Frontal cortex (tissue), 4 donors: ENCODE measurements at places on chromosomes 6 and 20.

DNA sequence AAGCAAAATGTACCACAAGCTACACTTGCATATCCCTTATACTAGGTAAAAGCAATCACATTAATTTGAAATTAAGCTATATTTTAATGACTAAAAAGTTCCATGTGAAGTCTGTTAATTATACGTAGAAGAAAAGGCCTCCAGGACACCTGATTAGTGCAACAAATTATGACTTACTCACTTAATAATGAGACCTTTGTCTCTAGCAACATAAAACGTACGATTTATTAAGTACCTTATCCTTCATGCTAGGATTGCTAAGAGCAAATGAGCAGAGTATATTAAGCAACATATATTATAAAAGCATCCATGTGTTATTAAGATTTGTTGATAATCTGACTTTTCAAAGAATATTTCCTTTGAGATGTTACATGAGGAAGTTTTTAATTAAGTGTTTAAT lies 2.5 kb downstream of the BMP5 start:
- DNase-seq: no peak

GRCh38 chr20:43191946-43192863 lies 2.5 kb upstream of the PTPRT start:
- peak; percentile 50 for DNase-seq

DNA sequence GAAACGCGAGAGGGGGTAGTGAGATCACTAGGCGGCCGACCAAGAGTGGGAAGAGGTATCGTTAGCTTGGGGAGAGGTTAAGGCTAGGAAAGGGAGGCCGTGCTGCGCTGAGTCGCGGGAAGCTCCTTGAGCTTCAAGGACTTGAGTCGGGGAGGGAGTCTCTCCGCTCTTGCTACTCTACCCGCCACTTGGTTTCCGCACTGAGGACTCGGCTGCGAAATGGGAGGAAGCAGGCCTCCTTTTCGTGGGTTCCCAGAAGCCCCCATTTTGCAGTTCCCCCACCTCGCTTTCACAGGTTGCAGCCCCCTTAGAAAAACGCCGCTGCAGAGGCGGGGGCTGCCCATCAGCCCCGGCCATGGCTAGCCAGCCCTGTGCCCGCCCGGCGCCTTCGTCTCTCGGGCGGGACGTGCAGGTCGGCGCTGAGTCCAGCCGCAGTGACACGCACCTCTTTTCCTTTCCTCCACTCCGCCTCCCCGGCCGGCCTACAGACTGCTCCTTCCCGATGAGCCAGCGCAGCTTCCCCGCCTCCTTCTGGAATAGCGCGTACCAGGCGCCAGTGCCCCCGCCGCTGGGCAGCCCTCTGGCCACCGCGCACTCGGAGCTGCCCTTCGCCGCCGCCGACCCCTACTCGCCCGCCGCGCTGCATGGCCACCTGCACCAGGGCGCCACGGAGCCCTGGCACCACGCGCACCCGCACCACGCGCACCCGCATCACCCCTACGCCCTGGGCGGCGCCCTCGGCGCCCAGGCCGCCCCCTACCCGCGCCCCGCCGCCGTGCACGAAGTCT lies 4.9 kb downstream of the VGLL2 start:
- DNase-seq: no peak

DNA sequence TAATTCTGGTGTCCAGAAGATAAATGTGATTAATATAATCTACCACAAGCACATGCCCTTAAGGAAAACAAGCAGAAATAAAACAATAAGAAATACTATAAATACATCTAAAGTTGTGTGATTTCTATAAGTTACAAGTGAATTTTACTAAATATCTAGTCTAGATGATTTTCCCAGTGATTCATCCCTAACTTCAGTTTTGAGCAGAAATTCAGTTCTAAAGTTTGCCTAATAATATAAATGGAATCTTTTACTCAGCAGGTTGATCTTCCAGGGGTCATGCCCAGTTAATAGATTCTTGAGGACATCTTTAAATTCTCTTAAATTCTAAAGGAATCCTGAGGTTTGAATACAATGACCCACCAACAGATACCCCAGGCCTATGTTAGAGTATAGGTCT lies 37.3 kb downstream of the PDE7B start:
- no peak for DNase-seq

- peak; percentile 32 for DNase-seq
Measured at GRCh38 chr20:58174708-58175280, 53.7 kb downstream of the ANKRD60 start.

GRCh38 chr6:116507324-116507723 lies 4.1 kb upstream of the CALHM5 start:
- no peak for DNase-seq

DNA sequence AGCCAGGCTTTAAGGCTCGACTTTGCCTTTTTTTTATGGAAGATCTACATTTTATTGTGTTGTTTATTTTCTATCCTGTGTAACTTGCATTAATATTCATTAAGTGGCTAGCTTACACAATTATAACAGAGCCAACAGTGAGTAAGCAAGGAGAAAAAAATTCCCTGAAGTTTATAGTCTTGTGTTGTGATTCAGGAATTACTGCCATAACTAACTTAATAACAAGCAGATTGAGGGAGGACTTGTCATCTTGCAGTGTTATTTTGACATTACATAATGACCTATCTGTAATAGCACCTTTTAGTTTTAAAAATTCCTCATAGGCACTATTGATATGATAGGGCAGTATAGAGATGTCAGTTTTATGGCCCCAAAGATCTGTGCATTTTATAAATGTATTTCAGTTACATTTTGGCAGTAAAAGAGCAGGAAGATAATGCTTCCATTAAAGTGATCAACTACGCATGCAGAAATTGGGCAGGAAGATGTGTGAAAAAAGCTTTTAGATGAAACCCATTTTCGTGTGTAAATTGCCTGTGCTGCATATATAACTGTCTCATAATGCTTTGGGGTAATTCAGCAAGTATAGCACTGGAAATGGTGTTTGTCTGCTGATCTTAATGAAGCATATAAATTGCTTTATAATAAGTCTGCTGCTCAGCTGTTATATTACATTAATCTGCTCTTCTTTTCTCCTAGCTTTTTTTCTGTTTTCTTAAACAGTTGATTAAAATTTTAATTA lies 123.0 kb downstream of the SMAP1 start:
- DNase-seq: no peak

DNA sequence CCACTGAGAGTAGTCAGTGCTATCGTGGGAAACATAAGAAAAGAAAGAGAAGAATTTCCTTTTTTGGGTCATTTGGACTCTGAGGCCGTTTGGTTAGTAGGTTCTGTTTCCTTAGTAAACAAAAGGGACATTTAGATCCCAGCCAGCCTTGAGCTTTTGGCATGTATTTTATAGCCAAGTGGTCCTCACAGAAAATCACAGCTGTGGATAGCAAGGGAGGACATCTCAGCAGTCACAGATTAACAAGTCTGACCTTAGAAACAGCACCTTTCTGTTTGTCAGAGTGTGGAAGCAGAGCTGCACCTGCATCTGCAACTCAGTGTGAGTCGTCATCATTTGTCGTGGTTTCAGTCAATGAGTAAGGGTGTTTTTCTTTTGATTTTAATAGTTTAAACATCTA lies 40.5 kb downstream of the FAM120B start:
- DNase-seq: no peak

GRCh38 chr20:13286052-13286451 lies 65.0 kb downstream of the ISM1 start:
- DNase-seq: no peak

DNA sequence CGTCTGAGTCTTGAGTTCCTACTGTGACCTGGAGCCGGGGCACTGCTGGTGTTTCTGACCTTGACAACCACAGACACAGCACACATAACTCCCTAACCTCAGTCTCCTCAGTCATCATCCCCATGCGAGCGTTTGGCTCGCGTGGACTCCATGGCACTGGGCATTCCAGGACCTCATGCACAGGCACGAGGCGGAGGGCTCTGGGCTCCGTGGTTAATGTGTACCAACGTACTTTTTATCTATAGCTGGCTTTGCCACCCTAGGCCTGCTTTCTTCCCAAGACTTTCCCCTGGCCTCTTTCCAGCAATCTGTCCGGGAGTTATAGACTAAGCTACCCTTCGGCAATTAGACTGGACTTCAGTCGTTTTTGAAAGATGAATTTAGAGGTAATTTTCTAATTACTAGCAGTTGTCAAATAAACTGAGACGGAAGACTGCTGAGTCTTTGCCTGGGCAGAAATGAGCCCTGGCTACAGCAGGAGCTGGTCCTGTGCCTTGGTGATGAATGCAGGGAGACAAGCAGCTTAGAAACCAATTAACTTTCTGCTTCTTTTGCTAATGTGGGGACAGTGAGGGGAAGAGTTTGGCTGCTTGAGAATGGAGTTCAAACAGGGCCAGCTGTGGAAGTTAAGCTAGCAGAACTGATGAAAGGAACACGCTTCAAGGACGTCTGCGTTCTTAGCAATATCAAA lies 16.1 kb upstream of the CTCFL start:
- DNase-seq: no peak

GRCh38 chr6:39197521-39197920 lies 31.8 kb downstream of the KCNK5 start:
- DNase-seq: no peak

- DNase-seq: no peak
Measured at GRCh38 chr6:6722195-6722594, 133.7 kb downstream of the LY86 start.

GRCh38 chr6:106939208-106939607 lies 35.3 kb downstream of the CD24 start:
- no peak for DNase-seq

- no peak for DNase-seq
Measured at GRCh38 chr6:31948753-31949413, 3.0 kb downstream of the CFB start.

GRCh38 chr6:36387440-36388303 lies at the start of gene ETV7:
ETV7 (minus strand) TSS chr6:36387669; CDS start chr6:36387541, 128 bp downstream.
- DNase-seq: no peak

- DNase-seq: no peak
Measured at GRCh38 chr6:51613558-51613957, 473.9 kb downstream of the PKHD1 start.

DNA sequence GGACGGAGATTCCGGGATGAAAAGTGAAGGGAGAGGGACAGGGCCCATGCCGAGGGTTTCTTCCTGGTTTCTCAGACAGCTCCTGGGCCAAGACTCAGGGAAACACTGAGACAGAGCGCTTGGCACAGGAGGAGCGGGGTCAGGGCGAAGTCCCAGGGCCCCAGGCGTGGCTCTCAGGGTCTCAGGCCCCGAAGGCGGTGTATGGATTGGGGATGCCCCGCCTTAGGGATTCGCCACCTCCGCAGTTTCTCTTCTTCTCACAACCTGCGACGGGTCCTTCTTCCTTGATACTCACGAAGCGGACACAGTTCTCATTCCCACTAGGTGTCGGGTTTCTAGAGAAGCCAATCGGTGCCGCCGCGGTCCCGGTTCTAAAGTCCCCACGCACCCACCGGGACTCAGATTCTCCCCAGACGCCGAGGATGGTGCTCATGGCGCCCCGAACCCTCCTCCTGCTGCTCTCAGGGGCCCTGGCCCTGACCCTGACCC lies 55.0 kb upstream of the HLA-A start:
- DNase-seq: peak; percentile 29

DNA sequence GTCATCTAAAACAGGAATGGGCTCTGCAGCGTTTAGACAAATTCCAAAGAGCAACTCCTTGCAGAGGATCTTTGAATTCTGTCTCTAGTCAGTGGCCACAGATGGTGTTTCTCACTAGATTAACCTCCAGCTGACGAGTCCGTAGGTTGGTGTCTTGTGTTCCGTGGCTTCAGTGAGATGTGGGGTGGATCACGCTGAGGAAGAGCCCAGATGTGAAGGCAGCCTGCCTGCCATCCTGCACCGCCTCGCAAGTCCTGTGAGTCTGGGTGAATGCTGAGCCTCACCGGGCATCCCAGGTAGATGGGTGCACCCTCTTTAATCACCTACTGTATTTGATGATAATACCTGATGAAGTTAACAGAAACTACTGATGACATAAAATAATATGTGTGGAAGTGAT lies 70.4 kb downstream of the THBS2 start:
- DNase-seq: no peak
